ENCODE measurements at places on chromosomes 7 and 10. TPM values are rescaled to one million over a fixed set of nuclear protein-coding genes. Genes with fewer than 3 reads are reported as not detected.

The SGPL1 gene
- polyA plus RNA-seq = 56.3 TPM

The SYPL1 gene
- 154 TPM for polyA plus RNA-seq

The CALML5 gene
- not detected for polyA plus RNA-seq

The TMEM236 gene
- polyA plus RNA-seq = 0.32 TPM

The TMEM270 gene
- polyA plus RNA-seq = not detected

The SLC13A1 gene
- 15.1 TPM for polyA plus RNA-seq

The LBX1 gene
- not detected for polyA plus RNA-seq

The KIF11 gene
- 35.8 TPM for polyA plus RNA-seq

The REEP3 gene
- polyA plus RNA-seq = 35.4 TPM

The RTKN2 gene
- polyA plus RNA-seq = 11.0 TPM

The ARHGAP22 gene
- polyA plus RNA-seq = 1.3 TPM

The SPAG6 gene
- 0.29 TPM for polyA plus RNA-seq

The RGS10 gene
- 32.7 TPM for polyA plus RNA-seq

The HOXA10 gene
- polyA plus RNA-seq = 103 TPM

The CCDC3 gene
- 14.8 TPM for polyA plus RNA-seq

The SEMA3A gene
- polyA plus RNA-seq = 10.1 TPM

The HTRA1 gene
- 176 TPM for polyA plus RNA-seq

The NPFFR1 gene
- polyA plus RNA-seq = 0.10 TPM

The NOM1 gene
- 27.9 TPM for polyA plus RNA-seq

The DENND11 gene
- 26.8 TPM for polyA plus RNA-seq

The MYH16 gene
- polyA plus RNA-seq = not detected

The WDFY4 gene
- polyA plus RNA-seq = 1.7 TPM

The RPEL1 gene
- polyA plus RNA-seq = not detected

The SPDYE16 gene
- polyA plus RNA-seq = 1.6 TPM

The PKD2L1 gene
- 0.44 TPM for polyA plus RNA-seq

The IQUB gene
- 5.5 TPM for polyA plus RNA-seq

The SMO gene
- 106 TPM for polyA plus RNA-seq

The IQCE gene
- 18.4 TPM for polyA plus RNA-seq

The TMEM229A gene
- polyA plus RNA-seq = 0.08 TPM

The NDUFB2 gene
- polyA plus RNA-seq = 121 TPM

The DYNC1I1 gene
- polyA plus RNA-seq = 2.8 TPM

The ERVW-1 gene
- 0.44 TPM for polyA plus RNA-seq

The KCP gene
- 13.0 TPM for polyA plus RNA-seq

The LGI1 gene
- 6.2 TPM for polyA plus RNA-seq

The GOT1 gene
- 85.6 TPM for polyA plus RNA-seq

The AKR1C4 gene
- polyA plus RNA-seq = not detected

The COL28A1 gene
- 68.9 TPM for polyA plus RNA-seq

The SLC18A2 gene
- polyA plus RNA-seq = 1.1 TPM

The CFAP46 gene
- polyA plus RNA-seq = 10.0 TPM

The NACAD gene
- polyA plus RNA-seq = 8.9 TPM

The NANOS1 gene
- 4.0 TPM for polyA plus RNA-seq

All from left renal pelvis (tissue), 4 donors.